Fibroblast of lung (primary cell): ENCODE measurements at places on chromosomes 7 and 10. TPM values are rescaled to one million over a fixed set of nuclear protein-coding genes. Genes with fewer than 3 reads are reported as not detected.

The DLG5 gene
- total RNA-seq: 40.1 and 40.8 TPM in 2 replicates

The PHYH gene
- total RNA-seq: 23.1 and 31.5 TPM in 2 replicates

The ADAM12 gene
- total RNA-seq: 21.0 and 33.9 TPM in 2 replicates

The SEMA3E gene
- 1.5 and 2.0 TPM in 2 replicates for total RNA-seq

The FXYD4 gene
- not detected in 2 replicates for total RNA-seq

The BZW2 gene
- total RNA-seq: 39.3 and 43.3 TPM in 2 replicates

The LAMB1 gene
- 440 and 516 TPM in 2 replicates for total RNA-seq

The OSBPL3 gene
- total RNA-seq: 22.6 and 70.2 TPM in 2 replicates

The HOXA3 gene
- total RNA-seq: 1.5 TPM in 2 replicates

The OLAH gene
- total RNA-seq: not detected in 2 replicates

The PGAM2 gene
- 0.26 and 0.33 TPM in 2 replicates for total RNA-seq

The UBE2H gene
- 64.2 and 102 TPM in 2 replicates for total RNA-seq

The NUTM2B gene
- total RNA-seq: 0.33 and 0.51 TPM in 2 replicates

The TMEM176B gene
- 26.8 and 95.3 TPM in 2 replicates for total RNA-seq

The CHAT gene
- not detected in 2 replicates for total RNA-seq

The GIMAP6 gene
- total RNA-seq: under 0.01 TPM in 1 of 2 replicates, not detected in the other

The MTURN gene
- total RNA-seq: 12.9 and 16.9 TPM in 2 replicates

The FZD8 gene
- total RNA-seq: 0.66 and 0.77 TPM in 2 replicates

The CALCR gene
- total RNA-seq: not detected in 2 replicates

The STEAP1 gene
- 60.9 and 69.9 TPM in 2 replicates for total RNA-seq

The EPHB4 gene
- total RNA-seq: 75.8 and 98.8 TPM in 2 replicates

The OR6B1 gene
- total RNA-seq: not detected in 2 replicates

The PWWP2B gene
- total RNA-seq: 14.1 and 15.9 TPM in 2 replicates

The GUSB gene
- 20.5 and 21.8 TPM in 2 replicates for total RNA-seq

The CALML3 gene
- not detected in 2 replicates for total RNA-seq

The MMP21 gene
- total RNA-seq: 0.17 and 0.26 TPM in 2 replicates

The TET1 gene
- total RNA-seq: 3.3 and 3.6 TPM in 2 replicates
